ENCODE measurements at places on chromosomes 7 and 10.

DNA sequence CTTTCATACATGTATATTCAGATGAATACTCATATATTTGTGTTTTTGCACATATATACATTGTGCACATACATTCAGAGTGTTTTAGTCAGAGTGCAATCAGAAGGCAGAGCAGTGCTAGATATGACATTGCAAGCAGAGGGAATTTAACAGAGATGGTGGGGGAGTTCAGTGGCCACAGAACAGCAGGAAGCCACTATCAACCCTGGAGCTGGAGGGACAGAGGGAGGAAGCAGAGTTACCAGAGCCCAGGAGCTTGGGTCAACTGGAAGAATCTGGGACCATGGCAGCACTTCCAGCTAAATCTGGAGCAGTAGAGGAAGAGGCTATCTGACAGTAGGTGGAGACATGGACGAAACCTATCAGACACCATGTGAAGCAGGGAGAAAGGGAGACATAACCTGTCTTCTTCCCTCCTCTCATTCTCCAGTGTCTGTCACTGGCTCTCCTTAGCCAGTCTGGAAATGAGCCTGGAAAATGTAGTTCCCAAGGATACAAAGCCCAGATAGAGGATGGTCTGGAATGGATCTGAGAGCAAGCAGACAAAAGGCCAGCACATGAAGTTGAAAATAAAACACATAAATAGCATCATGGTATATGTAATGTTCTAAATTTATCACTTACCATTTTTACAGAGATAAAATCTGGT is 33.6 kb upstream of the HERPUD2 start:
- DNase-seq = no peak

DNA sequence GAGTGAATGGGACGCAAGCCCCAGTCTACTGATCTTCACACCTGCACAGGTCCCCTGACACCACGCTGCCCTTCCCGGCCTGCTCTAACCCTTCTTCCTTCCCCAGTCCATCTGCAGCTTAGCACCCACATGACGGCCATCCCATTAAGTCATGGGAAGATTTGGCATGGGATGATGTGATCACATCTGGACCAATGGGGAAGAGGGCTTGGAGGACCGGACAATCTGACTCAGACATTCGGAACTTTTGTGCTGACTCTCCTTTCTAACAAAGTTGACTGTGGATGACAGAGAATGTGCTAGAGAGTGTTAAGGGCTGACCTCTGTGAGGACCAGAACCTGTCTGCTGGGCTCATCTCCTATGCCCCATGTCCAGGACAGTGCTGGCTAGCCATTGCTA is 15.6 kb downstream of the CXCL12 start:
- no peak for DNase-seq

- no peak for DNase-seq
Observed at GRCh38 chr7:33640741-33641140, 264.6 kb upstream of the BMPER start.

DNA sequence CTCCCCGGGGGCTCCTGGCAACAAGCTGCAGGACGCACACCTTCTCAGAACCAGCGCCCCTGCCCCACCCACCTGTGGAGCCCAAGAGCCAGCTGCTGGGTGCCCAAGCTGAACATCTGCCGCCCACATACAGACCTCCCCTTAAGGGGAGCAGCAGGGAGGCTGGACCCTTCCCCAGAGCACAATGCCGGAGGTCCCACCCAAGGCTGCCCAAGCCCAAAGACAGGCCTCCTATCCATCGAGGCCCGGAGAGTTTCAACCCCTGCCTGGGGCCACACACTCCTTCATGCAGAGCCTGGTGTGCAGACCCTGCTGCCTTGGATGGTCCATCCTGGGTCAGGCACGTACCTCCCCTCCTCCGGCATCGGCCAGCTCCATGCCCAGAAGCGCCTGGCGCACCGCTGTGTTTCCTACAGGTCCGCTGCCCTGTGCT is 48.7 kb downstream of the VIPR2 start:
- DNase-seq = no peak

GRCh38 chr7:140640060-140640637 is 464 bp downstream of the DENND2A start:
- DNase-seq = peak; percentile 44

DNA sequence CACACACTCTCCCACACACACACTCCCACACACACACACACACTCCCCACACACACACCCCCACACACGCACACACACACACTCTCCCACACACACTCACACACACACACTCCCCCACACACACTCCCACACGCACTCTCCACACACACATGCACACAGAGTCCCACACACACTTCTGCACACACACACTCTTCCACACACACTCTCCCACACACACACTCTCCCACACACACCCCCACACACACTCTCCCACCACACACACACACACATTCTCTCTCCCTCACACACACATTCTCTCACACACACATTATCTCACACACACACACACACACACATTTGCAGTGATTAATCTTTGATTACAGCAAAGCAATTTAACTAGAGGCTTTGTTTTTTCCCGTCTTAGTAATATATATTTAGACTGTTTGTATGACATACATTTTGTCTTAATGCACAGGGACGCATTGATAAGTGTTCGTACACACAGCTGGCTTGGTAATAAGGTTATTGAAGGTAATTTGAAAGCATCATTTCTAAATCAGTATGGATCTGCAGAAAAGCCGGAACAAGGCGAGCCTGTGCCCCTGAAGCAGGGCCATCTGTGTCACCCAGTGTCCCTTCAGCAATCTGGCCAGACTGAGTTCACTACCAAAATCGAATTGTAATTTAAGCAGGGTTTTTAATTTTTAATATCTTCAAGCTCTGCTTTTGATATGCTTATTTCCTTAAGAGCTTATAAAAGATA is 69.9 kb upstream of the SH2B2 start:
- DNase-seq = no peak

DNA sequence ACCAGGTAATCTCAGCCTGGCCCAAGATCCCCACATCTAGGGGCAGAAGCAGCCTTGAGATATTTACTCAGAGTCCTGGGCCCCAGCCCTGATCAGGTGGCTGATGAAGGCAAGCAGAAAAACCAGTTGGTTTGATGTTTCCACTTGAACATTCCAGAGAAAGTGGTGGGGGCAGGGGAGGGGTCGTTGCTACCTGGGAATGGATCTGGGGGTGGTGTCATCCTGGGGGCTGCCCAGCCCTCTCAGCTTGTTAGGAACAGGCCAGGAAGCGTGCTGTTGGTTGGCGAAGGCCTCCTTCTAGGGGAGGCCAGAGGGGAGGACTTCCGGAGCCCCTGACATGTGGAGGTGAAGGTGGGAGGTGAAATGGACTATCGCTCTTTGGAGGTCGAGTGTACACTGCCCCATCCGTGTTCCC is 3.7 kb upstream of the ABHD11 start:
- peak; percentile 72 for DNase-seq

DNA sequence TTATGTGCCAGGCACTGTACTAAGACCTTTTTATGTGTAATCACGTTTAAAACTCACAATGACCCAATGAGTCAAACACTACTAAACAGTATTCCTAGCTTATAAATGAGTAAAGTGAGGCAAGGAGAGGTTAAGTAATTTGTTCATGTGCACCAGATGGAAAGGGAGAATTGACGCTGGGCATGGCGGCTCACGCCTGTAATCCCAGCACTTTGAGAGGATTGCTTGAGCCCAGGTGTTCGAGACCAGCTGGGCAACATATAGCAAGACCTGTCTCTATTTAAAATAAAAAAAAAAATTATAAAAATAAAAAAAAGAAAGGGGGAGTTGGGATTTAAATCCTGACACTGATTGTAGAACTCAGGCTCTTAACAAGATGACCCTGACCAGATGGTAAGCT is 46.7 kb upstream of the DLG5 start:
- DNase-seq = no peak

DNA sequence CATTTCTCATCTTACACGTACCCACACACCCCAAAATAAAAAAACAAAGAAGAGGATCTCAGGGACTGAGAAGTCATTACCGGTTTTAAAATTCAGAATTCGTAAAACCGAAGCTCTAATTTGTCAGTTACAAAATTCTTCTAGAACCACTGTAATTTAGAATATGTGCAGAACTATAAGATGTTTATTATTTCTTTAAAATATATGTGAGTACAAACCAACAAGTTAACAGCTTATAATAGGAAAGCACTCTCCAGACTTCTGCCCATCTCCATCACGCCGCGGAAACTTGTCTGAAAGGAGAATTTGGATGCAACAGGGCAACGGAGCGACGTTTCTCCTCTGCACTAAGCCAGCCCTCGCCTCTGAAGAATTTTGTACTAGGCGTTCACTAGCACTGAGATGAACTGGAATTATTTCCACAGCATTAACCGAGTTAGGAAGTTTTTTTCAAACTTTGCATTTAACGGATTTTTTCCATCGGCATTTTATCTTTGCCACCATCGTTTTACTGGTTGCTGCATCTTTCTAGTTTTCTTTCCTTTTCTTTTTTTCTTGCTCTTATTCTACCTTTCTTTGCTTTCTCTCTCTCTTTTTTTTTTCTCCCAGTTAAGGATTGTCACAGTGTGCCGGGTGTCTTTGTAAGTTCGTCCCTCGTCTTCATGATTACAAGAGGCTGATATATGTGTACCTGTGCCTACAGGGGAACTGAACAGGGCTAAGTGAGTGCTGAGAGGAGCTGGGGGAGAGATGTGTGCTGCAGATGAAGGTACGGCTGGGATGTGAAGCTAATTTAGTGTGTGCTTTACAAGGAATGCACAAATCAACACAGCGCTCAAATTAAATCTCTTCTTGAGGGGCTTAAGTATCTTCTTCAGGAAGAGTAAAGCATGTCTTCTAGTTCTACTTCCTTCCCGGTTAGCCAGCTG is 295.9 kb upstream of the NFE2L3 start:
- no peak for DNase-seq

DNA sequence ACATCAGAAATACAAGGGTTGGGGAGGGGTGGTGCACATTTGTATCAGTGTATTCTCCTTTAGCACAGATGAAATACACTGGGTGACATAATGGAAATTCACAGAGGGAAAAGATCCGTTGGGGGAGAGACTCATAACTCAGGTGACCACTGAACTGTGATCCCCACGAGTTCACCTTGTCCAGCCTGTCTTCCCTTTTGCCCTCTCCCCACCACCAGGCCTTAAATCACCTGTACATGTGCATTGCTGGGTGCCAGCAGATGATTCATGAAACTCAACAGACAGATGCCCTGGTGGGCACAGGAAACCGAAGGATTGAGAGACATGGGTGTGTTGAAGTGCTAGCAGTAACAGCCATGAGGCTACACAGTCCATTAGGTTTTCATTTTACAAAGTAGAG is 253.3 kb downstream of the PLXNA4 start:
- peak; percentile 53 for DNase-seq

- no peak for DNase-seq
Observed at GRCh38 chr7:30084212-30084611, 50.6 kb upstream of the MTURN start.

DNA sequence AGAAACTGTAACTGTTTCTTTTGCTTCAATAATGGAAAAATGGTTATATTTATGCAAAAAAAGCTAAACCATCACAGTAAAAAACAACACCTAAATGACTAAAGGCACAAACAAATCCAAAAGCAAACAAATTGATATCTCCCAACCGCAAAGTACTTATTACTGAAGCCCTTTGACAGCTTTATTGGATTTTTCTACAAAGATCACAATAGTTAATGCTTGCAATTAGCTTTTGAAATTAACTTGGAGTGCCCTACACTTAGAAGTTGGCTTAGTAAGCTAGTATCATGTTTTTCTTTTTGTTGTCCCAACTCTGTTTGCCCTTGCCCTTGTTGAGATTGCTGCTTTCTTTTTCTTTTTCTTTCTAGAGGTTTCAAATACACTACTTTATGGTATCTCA is 257.5 kb downstream of the INHBA start:
- DNase-seq = no peak

DNA sequence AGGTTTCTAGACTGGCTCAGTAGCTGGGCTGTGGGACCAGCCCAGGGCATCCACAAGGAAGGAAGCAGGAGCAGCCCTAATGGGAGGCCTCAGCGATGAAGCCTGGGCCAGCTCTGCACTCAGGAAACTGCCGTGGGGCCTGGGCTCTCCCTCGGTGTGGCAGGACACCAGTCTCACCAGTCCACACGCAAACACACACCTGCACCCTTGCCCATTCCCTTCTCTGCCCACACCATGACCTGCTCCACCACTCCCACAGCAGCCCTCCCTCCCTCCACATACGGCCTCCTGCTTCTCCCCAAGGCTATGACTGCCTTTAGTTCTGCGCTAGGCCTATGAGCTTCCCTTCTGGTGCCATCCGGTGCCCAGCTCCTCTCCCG is 7.1 kb downstream of the FGF8 start:
- no peak for DNase-seq

DNA sequence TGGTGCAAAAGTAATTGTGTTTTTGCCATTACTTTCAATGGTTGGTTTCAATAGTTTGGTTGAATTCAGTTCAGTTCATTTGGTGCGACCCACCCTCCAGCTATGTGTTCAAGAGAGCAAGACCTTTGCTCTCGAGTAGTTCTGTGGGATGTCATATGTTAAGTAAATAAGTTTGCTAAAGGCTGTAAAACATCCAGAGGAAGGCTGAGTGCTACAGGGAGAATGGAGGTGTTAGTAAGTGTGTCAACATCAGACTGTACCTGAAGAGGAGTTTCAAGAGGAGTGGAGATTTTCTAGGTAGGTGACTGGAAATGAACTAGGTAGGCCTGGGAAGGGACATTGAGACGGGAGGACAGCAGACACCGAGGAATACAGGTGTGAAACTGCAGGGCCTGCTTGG is 147.7 kb downstream of the SH2D4B start:
- DNase-seq = no peak

DNA sequence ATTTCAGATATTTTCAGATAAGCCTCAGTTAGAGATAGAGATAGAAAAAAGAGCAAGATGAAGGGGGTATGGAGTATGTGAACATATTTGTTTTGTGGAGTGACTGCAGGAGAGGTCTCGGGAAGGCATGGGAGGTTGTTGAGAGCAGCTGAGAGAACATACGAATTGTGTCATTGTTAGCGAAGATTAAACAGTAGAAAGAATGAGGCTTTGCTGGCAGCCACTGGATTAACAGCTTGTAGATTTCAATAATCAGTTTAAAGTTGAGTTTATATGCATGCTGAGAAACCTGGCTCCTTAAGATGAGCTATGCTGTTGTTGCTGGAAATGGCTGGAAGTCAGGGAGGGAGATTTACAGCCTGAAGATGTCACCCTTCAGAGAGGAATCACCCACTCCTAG is 100.9 kb upstream of the SORCS3 start:
- no peak for DNase-seq

- DNase-seq = no peak
Observed at GRCh38 chr10:7186387-7187018, 224.3 kb downstream of the SFMBT2 start.

DNA sequence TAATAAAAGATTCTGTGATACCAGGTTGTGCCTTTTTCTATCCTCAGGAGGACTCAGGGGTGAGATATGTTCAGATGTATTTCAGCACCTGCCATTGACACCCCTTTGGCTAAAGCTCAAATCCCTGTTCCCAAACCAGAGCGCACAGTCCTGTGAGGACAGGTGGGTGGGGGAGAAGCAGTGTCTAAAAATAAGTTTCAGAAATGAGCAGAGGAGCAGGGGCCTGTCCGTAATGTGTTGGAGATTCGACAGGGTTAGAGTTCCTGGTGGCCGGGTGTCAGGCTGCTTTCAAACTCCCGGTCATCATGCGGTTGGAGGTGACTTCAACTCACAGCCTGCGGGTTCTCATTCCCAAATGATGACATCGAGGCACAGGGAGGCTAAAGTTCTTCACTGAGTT is 211.5 kb downstream of the KLF6 start:
- DNase-seq = no peak

GRCh38 chr10:104337521-104337984 is 712 bp downstream of the ITPRIP start:
- DNase-seq = peak; percentile 51
